ENCODE measurements at places on chromosomes 1 and 21. TPM values are rescaled to one million over a fixed set of nuclear protein-coding genes. Genes with fewer than 3 reads are reported as not detected.

The RBM11 gene
- 1.7 TPM for total RNA-seq

The FAM167B gene
- 6.4 TPM for total RNA-seq

The DCDC2B gene
- total RNA-seq, result not detected

The PGBD2 gene
- 2.4 TPM for total RNA-seq

The TMEM63A gene
- 19.0 TPM for total RNA-seq

The OR2L8 gene
- total RNA-seq, result not detected

The SLC6A9 gene
- 1.0 TPM for total RNA-seq

The CYP4X1 gene
- total RNA-seq, result 3.5 TPM

DNA sequence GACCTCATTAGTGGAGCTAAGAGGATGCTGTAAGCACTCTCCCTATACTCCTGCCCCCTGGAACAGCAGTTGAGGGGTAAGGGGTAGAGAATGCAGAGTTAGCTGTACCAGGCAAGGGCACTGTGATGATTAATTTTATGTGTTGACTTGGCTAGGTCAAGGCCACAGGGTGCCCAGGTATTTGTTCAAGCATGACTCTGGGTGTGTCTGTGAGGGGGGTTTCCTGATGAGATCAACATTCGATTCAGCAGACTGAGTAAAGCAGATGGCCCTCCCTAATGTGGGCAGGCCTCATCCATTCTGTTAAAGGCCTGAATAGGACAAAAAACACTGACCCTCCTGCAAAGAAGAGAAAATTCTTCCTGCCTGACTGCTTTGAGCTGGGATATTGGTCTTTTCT is 110.8 kb downstream of the KCND3 start:
- no peak for DNase-seq

DNA sequence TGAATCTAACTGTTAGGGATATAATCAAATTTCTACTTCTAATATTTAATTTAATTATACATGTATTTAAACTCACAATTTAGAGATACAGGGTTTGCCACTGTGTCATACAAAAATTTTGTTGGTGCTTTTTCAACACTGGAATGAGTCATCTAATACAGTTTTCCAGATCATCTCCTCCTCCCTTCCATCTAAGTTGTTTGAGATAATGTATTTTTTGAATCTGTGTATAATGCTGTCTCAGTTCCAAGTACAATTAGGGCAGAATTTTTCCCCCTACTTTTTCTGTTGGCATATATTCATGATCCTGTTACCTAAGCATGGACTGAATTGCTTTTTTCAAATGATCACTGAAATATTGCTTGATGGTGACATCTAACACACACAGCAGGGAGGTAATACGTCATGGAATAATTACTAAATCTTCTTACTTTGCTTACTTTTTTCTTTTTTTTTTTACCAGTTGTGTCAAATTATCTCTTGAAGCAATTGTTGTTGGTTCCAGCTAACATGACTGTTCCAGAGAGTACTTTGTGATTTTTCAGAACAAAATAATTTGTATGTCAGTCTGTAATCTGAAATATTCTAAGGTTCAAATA is 146.0 kb downstream of the MAGI3 start:
- DNase-seq, result no peak

GRCh38 chr21:36125512-36126207 is 9.2 kb upstream of the CBR3 start:
- DNase-seq, result peak; percentile 67

DNA sequence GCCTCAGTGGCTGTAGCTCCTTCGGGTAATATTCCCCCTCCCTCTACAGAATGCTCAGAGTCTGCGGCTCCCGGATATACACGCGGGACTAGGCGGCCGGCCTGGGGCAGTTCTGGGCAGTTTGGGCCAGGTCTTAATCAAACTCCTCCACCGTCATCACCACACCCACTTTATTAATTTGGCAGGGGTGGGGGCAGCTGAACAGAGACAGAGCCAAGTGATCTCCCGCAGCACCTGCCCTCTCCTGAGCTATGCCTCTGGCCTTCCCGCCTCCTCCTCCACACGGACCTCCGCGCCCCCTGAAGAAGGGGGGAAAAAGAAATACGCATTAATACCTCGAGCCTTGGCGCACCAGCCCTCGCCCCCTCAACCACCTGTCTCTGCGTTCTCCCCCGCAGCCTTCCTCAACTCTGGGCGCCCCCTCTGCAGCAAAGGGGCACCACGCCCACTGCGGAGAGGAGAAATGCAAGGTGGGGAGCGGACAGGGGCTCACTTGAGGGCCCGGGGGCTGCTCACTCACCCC is 42.6 kb downstream of the CD34 start:
- no peak for DNase-seq

GRCh38 chr1:18116777-18117176 is 9.2 kb downstream of the IGSF21 start:
- no peak for DNase-seq

- DNase-seq, result peak; percentile 57
Observed at GRCh38 chr1:227794817-227795192, 20.7 kb upstream of the PRSS38 start.

GRCh38 chr1:162023547-162024501 is at the start of gene OLFML2B:
TSS of gene OLFML2B (minus strand) at chr1:162023869. CDS start at chr1:162023430, 439 bp downstream.
- no peak for DNase-seq

DNA sequence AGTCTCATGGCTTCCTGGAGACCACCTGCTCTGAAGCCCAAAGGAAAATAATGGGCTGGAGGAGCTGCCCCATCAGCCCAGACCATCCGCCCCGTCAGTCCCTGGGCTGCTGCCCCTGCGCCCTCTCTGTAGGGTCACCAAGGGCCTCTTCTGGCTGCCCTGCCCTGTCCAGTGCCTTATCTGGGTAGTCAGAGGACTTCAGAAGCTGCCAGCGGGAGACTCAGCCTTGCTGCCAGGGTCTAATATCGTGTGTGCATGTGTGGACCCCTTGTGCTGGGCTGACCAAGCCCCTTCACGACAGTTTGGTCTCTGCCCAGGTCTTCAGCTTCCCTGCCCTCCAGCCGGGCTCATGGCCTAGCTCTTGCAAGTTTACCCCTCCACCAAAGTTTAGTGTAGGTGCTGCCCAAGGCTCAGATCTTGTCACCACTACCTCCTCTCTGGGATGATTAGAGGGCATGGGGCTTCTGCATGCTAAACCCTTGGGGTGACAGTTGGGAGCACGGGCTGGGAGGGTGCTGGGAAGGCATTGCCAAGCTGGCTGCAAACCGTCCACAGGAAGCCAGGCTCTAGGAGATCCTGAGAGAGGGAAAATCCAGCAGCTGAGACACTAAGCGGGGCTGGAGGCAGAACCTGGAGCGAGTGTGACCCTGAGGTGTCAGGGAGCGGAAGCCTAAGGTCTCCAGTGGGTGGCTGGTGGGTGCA is 20.6 kb downstream of the NENF start:
- DNase-seq, result no peak

- DNase-seq, result no peak
Observed at GRCh38 chr1:247370786-247371732, 39.4 kb upstream of the ZNF496 start.

GRCh38 chr1:96387785-96388184 is 333.8 kb upstream of the PTBP2 start:
- DNase-seq, result no peak

DNA sequence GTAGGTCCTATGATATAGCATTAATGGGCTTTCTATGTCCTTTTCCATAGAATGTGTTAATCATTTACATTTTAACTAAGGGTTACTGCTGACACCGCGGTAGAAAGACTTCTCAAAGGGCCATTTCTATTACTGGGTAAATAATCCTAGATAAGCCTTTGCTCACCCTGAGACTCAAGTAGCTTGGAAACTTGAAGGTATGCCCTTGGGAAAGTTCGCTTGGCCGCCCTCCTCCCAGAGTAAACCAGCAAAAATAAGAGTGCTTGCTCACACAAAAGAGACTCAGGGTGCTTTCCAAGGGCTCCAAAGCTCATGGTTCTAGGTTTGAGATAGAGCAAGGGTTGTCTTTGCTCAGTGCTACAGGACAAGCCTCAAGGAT is 85.8 kb upstream of the TMPRSS2 start:
- no peak for DNase-seq

DNA sequence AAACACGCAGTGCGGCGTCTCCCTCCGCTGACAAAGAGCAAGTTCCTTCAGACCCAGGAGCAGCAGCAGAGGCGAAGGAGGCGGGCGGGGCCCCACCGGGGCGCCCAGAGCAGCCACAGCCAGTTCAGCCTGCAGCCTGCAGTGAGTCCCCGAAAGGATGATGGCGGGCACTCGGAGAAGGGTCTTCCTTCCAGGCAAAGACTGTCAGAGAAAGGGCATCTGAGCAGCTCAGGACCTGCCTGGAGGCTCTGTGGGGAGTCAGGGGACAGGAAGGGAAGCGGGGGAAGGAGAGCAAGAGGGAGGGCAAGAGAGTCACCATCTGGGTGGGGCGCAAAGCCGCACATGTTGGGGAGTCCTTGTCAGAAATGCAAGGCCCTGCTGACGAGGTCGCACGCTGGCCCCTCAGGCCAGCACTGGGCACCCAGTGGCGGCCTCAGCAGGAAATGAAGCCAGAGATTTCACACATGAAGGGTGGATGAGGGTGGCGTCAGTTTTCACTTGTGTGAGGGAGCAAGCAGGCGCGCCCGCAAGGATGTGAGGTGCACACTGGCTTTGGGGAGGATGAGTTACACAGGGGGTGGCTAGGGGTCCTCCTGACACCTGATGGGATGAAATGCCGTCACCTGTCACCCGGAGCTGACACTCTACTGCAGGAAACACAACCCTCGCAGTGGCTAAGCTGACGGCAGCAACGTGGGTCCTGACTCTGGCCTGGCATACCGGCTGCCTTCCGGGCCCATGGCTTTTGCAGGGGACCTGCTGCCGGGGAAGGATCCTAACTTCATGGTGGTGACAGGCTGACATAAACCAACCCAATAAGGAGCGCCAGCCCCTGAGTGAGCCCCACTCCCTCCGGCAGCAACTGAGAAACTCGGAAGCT is 6.6 kb downstream of the LRRC47 start:
- no peak for DNase-seq

DNA sequence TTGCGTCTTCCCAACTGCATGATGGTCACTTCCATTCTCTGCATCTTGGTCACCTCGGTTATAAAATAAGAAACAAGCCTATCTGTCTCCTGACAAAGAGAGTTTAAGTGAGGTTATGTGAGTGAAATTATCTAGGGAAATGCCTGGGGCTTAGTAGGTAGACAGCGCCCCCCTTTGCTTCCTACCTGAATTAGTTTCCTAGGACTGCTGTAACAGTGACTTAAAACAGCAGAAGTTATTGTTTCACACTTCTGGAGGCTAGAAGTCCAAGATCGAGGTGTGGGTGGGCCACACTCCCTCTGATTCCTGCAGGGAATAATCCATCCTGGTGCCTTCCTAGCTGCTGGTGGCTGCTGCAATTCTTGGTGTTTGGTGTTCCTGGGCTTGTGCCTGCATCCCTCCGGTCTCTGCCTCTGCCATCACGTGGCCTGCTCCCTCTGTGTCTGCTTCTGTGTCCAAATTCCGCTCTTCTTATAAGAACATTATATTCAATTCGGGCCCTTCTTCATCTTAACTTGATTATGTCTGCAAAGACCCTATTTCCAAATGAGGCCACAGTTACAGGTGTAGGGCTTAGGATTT is 92.6 kb downstream of the IGSF21 start:
- no peak for DNase-seq

DNA sequence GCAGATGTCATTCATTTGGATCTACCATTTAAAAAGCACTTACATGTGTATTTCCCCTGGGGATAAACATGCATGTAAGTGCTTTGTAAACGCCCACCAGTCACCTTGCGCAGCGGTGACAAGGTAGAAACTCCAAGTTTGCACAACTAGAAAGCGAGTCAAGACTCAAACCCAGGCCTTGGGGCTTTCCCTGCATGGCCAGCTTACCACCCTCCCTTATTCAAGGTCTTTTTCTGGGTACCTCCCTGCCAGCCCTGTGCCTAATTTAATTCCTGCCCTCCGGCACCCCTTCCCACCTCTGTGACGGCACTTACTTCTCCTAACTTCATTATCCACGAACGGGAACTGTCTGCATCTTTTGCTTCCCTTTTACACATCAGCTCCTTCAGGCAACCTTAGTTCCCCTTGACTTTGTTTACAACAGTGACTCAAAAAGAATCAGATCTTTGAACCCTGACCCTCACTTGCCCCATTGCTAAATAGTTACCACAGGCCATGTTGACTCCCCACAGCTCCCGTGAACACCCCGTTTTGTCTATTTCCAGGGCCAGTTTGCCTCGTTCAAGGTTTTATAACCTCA is 138.3 kb upstream of the ETS2 start:
- DNase-seq, result no peak

- no peak for DNase-seq
Observed at GRCh38 chr21:31743712-31744111, 11.8 kb upstream of the SCAF4 start.

DNA sequence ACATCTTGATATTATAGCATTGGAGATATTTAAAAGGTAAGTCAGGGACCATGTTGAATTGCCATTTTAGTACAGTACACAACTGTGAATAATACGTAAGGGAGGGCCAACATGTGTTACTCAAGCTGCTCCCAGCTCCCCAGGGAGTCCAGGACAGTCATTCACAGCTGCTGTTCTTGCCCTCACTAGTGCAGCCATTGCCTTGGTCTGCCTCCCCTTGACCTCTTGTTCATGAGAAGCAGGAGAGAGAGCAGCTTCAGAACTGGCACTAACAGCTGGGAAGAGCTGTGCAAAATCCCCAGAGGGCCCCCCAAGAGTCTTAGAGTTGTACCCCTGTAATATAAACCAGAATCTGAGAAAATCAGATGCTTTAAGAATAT is 16.4 kb downstream of the TCEANC2 start:
- DNase-seq, result no peak

DNA sequence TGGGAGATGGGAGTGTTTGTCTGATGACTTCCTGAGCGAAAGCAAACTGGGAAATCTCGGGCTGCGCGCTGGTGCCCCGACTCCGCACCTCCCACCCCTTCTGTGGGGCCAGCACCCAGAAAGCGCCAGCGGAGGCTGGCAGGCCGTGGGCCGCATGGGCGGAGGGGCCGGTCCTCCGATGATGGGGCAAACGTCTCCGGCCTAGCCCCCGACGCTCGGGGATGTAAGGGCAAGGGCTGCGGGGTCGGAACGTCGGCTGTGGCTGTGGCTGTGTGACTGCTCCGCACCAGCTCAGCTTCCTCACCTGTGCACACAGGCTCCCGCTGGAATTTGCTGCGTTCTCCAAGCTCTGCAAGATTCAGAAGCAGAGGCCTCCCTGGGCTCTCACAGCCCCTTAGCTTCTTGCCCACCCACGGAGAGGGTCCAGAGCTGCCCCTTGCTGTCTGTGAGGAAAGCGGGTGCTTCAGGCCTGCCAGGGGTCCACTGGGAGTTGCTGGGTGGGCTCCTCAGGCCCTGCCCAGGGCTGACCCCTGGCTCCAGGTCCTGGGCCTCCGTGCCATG is 35.0 kb downstream of the COL18A1 start:
- DNase-seq, result no peak
